Left lobe of liver (tissue), 2 donors: ENCODE measurements at places on chromosomes 11 and 22.

- DNase-seq = no peak
Observed at GRCh38 chr22:41885516-41885915, 29.4 kb downstream of the SHISA8 start.

GRCh38 chr11:101863361-101863760 lies 51.4 kb upstream of the CEP126 start:
- DNase-seq = no peak

- DNase-seq = no peak
Observed at GRCh38 chr11:94754335-94754734, 13.8 kb upstream of the AMOTL1 start.

DNA sequence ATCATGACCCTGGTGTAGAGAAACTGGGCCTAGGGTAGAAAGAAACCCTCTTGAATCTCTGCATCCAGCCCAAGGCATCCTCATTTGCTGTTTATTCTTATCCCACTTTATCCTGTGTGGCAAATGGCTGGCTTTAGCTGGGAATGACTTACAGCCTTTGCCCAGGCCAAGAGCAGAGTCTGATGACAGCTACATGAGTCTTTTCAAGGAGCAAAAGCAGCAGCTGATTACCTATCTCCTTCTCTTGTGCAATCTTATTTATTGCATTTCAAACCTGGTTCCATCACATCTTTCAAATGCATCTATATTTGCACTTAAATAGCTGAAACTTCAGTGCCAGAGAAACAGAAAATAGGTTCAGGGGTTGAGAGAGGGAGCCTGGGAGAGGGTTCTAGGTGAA lies 26.1 kb downstream of the SYT13 start:
- no peak for DNase-seq

- DNase-seq = no peak
Observed at GRCh38 chr11:17894929-17895658, 117.8 kb downstream of the SERGEF start.

DNA sequence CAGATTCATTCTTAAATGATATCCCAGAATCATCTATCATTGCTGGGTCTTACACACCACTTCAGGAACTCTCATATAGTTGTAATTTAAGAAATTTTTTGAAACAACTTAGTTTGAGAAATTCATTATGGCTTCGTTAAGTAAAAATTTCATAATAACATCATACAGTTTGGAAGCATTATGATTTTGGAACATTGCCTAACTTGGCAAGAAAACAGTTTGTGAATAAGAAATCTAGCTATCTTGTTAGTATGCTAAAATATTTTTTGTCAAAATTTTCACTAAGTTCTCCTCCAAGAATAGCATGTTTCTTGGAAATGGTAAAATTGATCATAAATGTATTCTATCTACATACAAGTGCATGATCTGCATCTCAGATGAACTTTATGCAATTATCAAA lies 217.7 kb downstream of the CNTN5 start:
- no peak for DNase-seq

DNA sequence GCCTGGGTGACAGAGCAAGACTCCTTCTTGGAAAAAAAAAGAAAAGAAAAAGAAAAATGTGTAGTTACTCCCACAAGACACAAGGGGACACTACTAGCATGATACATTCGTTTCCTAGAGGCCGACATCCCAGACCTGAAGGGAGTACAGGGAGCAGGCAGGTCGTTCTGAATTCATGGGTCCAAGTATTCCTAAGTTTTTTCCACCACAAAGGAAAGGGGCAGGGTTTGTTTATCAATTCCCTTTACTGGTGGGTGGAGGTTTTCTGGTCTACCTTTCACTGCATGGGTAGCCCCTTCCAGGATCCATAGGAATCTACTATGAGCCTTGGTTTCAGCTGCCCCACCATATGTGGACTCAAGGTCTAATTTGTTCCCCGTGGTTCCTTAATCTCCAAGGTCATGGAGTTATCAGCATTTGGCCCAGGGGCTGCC lies 11.8 kb downstream of the TIGD3 start:
- no peak for DNase-seq
